ENCODE measurements at places on chromosomes 4 and X.
A peak's percentile ranks its signal among the peaks of the same experiment; 100 is the strongest.

GRCh38 chrX:107450823-107451509 is 1.5 kb downstream of the FRMPD3 start:
- peak; percentile 10 for DNase-seq

DNA sequence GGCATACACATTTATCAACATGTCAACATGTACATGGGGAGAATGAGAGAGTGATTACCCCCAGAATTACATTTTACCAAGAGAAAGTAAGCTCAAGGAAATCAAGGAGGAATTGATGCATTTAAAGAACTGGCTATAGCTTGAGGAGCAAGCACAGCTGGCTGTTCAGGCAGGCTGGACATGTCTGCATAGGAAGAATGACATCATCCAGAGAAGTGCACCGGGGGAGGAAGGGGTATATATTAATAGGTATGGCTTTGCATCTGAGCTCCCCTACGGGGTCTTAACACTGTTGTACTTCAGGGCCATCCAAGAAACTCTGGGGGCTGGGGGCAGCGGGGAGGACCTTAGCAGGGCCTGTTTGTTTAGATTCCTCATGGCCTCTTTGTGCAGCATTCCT is 222.4 kb upstream of the VCX start:
- no peak for DNase-seq

GRCh38 chr4:31169846-31170245 is 449.7 kb downstream of the PCDH7 start:
- DNase-seq: no peak

DNA sequence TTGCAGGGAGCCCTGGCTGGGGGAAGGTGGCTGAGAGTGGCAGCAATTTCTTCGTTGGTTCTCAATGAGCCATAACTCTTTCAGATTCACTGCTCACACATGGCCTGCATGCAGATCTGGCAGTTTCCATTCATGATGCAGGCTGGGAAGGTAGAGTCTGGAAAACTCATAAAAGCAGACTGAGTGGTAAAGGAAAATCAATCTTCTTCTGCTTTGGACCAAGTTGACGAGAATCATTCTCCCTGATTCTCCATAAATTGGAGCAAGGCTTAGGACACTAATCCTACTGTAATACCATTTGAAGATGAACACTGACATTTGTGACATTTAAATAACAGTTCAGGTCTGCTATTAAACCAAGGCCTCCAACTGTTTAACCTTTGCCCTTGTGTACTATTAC is 35.3 kb upstream of the HAND2 start:
- DNase-seq: no peak

GRCh38 chr4:2087170-2087569 is 28.0 kb downstream of the NAT8L start:
- DNase-seq: no peak

DNA sequence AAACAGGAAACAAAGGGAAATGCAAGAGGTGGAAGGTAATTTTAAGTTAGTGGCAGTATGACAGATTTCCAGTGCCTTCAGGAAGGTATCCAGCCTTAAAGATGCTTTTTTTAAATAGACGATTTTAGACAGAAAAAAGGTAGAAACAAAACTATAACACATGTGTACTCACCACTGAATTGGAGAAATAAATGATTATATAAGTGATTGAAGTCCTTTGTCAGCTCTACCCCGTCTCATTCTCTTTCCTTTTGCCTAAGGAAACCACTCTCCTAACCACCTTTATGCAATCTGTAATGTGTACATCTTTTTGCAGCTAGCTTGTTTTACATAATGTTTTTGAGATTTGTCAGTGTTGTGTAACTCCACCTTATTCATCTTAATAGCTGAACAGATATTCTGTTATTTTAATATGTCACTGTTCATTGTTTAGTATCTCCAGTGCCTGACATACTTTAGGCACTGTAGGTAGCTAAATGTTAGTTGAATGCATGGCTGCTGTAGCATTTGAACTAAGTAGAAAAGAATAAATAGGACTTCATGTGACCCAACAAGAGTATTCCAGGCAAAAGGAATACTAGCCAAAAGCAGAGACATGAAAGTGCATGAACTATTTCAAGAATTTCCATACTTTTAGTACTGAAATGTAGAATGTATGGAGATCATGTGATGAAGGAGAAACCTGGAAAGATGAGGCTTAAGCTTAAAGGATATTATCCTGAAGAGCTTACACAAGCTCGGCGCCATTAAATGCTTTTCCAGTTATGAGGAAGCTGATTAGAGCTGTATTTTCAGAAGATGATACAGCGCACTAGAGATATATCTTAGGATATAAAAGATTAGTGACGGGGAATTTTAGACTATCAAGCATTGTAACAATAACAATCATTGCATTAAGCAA is 865 bp downstream of the FAM200B start:
- DNase-seq: peak; percentile 36

DNA sequence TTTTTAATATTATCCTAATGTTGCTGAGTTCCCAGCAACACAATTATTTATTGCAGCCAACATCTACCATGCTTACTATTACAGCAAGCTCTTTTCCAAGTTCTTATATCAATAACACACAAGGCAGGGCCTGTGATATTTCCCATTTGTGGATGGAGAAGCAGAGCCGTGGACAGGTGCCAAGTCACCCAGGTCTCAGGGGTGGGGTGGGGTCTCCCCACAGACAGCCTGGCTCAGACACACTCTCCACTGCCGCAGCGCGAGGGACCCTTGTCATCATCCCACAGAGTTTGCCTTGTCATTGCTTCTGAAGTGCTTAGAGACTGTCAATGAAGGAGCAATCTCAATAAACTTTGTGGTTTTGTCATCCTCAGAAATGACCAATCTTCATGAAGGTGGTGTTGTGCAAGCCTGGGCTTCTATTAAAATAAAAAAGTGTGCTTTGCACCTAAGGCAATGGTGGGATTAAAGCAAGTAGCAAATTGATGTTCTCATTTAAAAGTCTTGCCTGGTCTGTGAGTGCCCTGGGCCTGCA is 76.1 kb downstream of the SORBS2 start:
- no peak for DNase-seq

GRCh38 chr4:6229671-6230501 is 29.5 kb upstream of the JAKMIP1 start:
- no peak for DNase-seq

DNA sequence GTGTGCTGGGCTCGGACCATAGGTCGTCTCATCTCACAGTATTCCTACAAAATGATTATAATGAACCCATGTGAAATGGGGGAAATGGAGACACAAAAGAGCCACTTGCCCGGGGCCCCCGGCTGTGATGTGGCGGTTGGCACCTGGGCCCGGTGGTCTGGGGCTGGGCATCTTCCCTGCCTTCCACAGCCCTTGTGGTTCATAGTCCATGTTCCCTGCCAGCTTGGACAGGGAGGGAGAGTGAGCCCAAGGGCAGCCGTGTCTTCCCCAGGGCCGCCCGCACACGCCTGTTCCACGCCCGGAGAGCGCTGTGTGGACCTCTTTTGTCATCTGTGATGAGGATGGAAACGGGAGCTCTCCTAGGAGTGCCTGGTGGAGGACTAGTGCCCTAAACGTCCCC is 5.2 kb downstream of the CPZ start:
- DNase-seq: no peak

- no peak for DNase-seq
Measured at GRCh38 chr4:11904117-11904535, 475.4 kb upstream of the HS3ST1 start.

GRCh38 chr4:147733716-147734344 is 1.9 kb downstream of the ARHGAP10 start:
- peak; percentile 64 for DNase-seq

DNA sequence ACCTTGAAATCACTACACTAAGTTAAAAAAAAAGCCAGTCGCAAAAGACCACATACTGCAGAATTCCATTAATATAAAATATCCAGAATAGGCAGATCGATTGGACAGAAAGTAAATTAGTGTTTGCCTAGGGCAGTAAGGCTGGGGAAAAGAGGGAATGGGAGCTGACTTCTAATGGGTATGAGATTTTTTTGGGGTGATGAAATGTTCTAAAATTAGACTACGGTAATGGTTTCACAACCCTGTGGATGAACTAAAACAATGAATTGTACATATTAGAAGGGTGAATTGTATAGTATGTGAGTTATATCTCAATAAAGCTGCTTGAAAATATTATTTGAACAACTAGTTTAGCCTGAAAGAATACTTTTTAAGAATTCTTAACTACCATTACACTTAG is 6.7 kb upstream of the GPRIN3 start:
- peak; percentile 22 for DNase-seq

DNA sequence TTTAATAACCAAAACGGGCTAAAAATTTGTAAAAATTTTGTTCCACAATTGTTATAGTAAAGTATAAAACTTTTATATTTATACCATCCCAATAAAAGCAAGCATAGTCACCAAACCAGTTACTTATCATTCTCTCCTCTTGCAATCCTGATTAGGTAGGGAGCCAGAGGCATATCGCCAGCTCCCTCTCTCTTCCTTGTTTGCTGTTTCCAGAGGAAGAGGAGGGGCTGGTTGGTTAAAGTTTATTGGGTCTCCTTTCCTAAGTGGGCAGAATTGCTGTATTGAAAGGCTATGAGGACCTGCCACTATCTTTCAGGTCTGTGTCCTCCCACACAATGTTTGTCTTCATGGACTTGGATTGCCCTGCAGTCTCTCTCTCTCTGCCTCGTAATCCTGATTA is 29.6 kb upstream of the BBS12 start:
- DNase-seq: no peak

- peak; percentile 71 for DNase-seq
Measured at GRCh38 chrX:50813843-50814661, at the start of gene SHROOM4. Gene SHROOM4, minus strand, starts transcription at chrX:50814194. Its CDS starts 176 bp downstream, at chrX:50814018.

GRCh38 chr4:59983852-59984251 is 1216.3 kb upstream of the ADGRL3 start:
- no peak for DNase-seq

DNA sequence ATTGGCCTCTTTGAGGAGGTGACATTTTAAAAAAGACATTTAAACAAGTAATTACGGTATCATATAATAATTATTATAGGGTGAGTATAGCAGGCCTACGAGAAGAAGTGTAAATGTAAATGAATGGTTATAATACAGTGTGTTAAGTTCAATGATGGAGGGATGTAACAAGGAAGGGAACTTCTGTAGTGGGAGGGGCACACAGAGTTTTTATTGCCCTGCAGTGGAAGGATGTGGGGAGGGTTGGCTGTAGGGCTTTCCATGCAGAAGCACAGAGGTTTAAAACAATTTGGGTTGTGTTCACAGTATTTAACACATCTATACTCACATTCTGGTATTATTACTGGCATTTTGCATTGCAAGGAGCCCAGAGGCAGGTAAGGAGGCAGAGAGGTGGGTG is 41.1 kb downstream of the AFF1 start:
- no peak for DNase-seq

- DNase-seq: no peak
Measured at GRCh38 chr4:13981499-13981898, 354.0 kb upstream of the BOD1L1 start.

GRCh38 chr4:10526429-10527222 is 69.4 kb upstream of the ZNF518B start:
- DNase-seq: no peak

DNA sequence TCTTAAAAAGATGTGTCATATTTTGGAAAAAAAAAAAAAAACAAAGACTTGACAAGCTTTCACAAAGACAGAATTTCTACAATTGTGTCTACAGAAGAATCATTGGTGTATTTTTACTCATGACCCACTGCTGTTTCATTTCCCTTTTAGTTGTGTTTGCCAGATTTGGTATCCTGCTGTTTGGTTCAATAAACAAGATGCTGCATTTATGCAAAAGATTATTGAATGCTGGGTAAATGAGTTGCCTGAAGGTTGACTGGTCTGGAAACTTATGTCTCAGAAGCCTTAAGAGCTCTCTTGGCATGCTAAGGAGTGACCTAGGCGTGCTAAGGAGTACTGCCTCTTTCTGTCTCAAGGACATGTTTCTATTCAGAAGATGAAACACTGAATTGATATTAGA is 64.9 kb upstream of the NPY2R start:
- no peak for DNase-seq

DNA sequence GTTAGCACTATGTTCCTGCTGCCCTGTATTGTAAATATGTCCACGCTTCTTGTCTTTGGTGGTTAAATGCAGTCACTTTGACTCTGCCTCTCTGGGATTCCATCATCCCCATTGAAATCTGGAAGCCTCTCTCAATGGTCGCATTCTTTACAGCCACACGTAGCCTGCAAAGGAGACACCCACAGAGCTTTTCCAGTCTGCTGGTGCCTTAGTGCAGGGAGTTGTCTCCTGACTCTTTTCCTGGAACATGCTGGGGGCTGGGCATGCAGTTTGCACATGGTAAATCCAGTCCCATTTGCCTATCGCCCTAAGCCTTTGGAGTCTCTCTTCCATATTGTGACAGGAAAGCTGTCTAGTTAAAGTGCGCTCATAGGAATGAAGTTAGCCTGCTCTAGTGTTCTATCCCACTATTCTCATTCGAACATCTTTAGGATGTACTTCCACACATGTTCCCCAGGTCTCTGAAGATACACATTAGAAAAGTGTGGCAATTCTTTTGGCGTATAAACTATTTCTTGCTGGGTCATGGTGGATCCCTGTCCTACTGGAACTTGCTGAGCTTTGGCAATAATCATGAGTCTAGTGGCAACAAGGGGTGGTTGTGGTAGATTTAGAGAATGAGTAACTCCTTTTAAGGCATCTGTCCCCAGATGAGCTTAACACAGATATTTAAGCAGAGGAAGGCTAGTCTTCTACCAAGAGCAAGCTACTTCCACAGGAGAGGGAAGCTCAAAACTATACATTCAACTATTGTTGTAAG is 33.7 kb downstream of the COQ2 start:
- peak; percentile 74 for DNase-seq

DNA sequence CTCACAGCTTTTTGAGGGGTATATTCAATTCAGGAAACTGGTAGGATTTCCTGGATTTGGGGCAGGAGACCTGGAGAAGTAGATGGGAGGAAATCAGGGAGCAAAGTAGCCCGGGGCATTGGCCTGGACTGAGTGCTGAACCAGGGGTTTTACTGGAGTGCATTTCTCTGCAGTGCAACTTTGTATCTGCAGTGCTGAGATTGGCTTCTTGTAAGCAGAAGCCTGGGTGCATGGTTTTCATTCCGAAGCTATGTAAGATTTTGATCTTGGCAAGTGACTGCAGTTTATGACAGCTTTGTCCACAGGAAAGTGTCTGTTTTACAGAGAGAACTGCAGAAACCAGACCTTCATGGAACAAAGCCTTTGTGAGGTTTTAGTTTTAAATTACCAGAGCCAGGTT is 158.3 kb downstream of the SPCS3 start:
- no peak for DNase-seq

DNA sequence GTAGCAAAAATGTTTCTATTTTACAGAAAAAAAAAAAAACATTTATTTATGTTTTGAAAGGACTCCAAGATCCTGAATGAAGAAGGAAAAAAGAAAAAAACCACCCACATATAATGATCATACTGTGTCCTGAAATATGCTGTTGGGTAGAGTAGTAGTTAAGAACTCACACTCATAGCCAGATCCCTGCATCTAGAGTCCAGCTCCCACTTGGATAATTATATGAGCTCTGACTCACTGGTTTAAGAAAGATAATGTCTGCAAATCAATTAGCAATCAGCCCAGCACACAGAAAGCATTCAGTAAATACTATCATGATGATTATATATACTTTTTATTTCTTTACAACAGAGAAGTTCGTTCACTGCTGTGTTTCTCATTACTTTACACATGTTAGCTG is 46.7 kb upstream of the MXRA5 start:
- no peak for DNase-seq

All from fibroblast of skin of right biceps (primary cell).